Lower lobe of right lung (tissue), 2 donors: ENCODE measurements at places on chromosomes 4 and X. TPM values are rescaled to one million over a fixed set of nuclear protein-coding genes. Genes with fewer than 3 reads are reported as not detected.

DNA sequence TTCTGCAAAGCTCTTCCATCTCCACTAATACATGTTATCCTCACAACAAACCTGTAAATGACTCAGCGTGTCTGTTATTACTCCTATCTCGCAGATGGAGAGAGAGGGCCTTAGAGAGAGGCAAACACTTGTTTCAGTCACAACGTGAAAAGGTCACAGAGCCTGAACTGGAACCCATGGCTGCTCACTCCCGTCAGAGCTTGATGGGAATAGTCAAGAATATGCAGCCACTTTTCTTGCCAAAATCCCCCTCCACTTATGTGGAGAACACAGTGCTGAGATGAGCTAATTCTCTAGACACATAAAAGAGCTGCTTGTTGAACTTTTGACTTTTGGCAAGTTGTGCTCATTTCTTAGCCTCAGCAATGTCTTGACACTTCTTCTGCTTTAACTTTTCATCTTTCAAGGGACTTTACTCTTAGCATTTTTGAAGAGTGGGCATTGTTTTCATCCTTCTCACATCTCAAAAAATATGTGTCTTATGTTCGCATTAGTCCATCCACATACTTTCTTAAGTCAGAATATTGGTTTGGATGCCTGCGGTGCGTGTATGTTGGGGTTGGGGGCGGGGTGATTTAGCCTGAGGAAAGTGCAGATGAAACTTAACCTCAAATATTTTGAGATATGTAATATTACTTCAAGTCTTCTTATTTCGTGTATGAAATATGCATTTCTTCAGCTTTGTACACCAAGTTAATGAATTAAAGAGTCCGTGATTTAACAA lies 69.2 kb downstream of the SYNPO2 start:
- DNase-seq, result no peak

DNA sequence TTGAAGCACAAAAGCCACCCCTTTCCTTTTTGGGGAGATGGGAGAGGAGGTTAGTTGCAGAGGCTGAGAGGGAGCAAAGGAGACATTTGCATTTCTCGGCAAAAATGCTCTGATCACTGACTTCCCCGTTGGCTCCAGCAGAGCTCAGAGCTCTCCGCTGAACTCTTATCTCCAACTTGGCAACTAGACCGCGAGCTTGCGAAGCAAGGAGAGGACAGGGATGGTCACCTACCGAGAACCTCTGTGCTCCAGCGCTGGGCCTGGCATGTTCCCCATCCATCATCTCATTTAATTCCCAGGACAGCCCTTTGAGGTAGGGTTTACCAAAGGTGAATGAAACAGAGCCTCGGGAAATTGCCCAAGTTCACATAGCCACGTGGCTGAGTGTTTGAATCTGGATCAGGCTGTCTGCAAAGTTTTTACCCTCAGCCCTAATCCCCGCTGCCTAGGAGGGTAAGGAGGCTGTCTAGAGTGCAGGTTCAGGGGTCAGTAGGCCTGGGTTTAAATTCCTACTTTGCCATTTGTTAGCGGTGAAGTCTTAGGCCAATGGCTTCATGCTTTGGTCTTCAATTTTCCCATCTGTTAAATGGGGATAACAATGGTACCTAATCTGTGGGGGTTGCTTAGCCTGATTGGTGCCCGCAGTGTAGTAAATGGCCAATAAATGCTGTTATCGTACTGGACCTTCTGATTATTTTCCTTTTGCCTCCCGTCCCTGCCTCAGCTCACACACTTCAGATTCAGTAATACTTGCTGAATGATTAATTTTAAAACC lies 3.8 kb upstream of the CITED1 start:
- no peak for DNase-seq

- peak; percentile 71 for DNase-seq
Observed at GRCh38 chr4:88522702-88523324, 763 bp downstream of the PYURF start.

GRCh38 chr4:123924536-123924935 lies 527.9 kb downstream of the SPRY1 start:
- DNase-seq, result no peak

The PLP2 gene
- 91.8 TPM for total RNA-seq

DNA sequence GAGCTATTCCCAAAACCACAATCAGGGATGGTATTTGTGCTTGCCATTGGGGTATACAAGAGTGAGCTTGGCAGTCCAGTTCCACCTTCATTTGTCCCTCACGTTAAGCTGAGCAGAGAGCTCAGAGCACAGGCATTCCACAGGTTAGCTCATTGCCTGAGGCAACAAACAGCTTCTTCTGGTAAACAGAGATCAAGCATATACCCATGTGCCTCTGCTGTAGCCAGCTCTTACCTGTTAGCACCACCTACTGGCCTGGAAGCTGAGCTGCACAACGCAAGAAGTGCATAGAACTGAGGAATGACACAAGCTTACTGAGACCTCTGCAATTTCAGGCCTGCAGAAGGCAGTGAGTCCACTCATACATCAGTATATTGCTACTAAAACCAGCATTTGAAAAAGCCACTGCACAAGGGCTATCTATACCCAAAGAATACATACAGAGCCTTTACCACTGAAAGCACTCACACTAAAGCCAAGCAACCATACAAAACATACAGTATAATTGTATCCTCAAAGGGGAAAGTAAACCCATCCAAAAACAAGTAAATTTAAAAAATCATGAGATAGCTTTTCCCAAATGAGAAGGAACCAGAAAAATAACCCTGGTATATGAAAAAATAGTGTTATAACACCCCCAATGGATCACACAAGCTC lies 258.3 kb upstream of the GABRA2 start:
- no peak for DNase-seq

The AIFM1 gene
- 23.1 TPM for total RNA-seq

The MTMR8 gene
- 1.9 TPM for total RNA-seq

DNA sequence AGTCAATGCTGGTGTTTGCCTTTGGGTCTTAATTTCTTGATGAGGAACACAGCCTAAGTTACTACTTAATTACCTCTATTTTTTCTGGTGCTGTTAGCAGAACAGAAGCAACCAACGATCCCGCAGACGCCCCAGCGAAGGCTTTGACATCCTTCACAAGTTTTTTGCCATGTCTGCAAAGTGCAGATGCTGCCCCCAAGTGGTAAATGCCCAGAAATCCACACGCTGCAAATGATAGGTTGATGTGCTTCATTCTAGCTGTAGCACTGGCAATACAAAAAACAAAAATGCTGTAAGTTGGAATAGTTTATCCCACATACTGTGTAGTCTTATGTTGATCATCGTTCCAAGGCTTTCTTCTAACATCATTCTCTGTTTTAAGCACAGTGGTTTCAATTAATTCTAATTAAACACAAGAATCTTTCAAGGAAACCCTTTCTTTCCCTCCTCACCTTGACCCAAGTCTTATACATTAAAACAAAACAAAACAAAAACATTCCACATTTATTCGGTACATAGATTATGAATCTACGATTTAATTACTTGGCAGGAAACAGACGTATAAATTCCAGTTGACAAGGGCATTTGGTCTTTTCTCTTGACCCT lies 1.2 kb downstream of the PNPLA4 start:
- DNase-seq, result peak; percentile 45

DNA sequence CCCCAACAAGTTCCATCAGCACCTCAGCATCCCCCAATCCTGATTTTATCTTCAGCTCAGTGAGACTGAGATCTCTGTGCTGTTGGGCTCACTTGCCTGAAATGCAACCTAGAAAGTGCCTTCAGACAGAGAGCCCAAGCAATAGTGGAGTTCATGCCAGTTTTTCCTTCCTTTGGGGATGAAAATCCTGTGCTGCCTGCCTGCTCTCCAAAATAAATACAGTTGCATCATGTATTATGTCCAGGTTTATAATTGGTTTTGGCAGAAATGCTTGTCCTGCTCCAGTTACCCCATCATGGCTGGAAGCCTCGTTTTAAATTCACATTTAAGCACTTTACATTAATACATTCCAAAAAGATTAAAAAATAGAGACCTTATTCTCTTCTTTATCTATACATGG lies 1865.5 kb upstream of the TENM3 start:
- no peak for DNase-seq

The SPOCK3 gene
- 0.74 TPM for total RNA-seq

The PYURF gene
- total RNA-seq, result 57.6 TPM

- DNase-seq, result no peak
Observed at GRCh38 chr4:41178372-41179370, 35.7 kb downstream of the APBB2 start.

The GPC3 gene
- total RNA-seq, result 50.2 TPM

GRCh38 chr4:63922146-63922545 lies 487.1 kb downstream of the TECRL start:
- no peak for DNase-seq

The MAP9 gene
- total RNA-seq, result 14.7 TPM

The ZFYVE28 gene
- total RNA-seq, result 12.9 TPM

DNA sequence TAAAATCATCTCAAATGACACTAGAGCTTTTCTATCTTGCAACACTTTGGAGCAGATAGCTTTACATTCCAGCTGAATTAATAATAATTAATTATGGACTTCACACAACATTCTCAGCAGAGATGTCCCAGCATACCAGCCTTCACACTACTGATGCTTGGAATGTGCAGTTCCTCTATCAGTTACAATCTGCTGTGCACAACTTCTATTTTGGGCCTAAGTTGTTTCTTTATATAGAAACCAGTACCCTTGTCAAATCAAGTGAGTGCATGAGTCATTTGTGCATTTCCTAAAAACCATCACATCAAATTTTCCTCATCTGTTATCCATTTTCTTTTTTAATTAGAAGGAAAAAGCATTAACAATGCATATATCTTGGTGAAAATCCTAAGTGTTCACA lies 8.8 kb upstream of the RASL11B start:
- no peak for DNase-seq

DNA sequence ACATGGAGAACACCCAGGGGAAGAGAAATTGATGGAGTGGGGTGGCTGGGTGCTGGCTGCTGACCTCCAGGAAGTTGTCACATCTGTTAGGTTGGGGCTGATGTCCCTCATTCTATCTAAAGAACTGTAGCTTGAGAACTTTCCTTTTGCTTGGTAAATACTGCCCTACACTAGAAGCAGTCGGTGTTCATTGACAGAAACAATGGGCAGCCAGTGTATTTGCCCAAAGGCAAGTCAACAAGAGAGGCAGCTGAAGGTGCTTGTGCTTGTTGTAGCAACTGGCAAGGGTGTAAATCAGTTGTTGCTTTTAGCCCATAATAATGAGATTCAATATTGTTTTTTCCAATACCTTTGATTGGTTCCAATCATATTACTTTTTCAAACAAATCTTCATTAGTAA lies 956 bp downstream of the TMEM154 start:
- DNase-seq, result no peak

The DCAF12L1 gene
- total RNA-seq, result not detected

The ZNF630 gene
- total RNA-seq, result 4.0 TPM

GRCh38 chr4:62015043-62015739 lies 815.1 kb downstream of the ADGRL3 start:
- no peak for DNase-seq

The MTNR1A gene
- total RNA-seq, result not detected

DNA sequence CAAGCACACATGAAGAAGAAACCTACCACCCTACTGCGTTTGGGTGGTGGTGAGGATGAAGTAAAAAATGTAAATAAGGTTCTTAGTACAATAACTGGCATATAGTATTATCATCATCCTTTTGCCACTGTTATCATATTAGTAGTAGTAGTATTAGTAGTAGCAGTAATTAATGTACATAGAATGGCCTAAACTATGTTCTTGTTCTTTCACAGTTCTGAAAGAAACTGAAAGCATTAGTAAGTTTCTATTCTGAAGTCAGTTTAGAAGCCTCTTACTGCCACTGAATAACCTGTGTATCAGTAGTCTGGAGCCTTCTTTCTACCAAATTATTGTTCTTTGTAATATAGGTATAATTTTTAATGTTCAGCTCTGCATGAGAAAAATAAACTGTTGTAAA lies 21.0 kb downstream of the COL4A6 start:
- DNase-seq, result no peak

- no peak for DNase-seq
Observed at GRCh38 chr4:121182296-121182695, 18.2 kb upstream of the TNIP3 start.

DNA sequence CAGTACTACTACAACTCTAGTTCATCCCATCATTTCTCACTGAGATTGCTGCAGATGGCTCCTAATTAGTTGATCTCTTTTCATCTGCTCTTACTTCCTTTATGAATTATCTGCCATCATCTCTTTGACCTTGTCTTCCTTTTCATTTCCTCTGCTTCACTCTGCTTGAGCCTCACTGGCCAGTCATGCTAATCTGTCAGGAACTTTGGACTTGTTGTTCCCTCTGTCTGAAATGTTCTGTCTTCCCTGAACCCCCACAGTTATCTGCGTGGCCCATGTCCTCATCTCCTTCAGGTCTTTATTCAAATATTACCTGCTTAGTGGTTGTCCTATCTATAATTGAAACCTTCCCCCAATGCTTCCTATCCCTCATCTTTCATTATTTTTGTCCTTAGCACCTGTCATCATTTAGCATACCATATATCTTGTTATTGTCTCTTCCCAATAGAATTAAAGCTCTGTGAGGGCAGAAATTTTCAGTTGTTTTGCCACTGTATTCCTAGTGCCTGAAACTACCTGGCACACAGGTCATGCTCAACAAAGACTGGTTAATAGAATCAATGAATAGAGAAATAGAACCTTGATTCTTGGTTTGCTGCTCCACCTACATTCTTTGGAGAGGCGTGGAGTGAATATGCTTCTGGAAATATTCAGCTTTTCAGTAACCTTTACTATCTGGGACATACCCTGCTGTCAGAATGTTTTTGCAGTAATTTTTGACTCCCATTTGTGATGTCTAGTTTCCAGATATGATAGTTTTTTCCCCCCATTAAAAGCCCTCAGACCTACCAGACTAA lies 5.0 kb downstream of the SLC4A4 start:
- DNase-seq, result no peak

- DNase-seq, result no peak
Observed at GRCh38 chr4:16029886-16030285, 53.9 kb downstream of the PROM1 start.

GRCh38 chr4:108272986-108273385 lies 104.3 kb upstream of the LEF1 start:
- no peak for DNase-seq

GRCh38 chr4:10673817-10674369 lies 10.7 kb downstream of the CLNK start:
- DNase-seq, result no peak
